ENCODE measurements at places on chromosomes 1 and 21.

- DNase-seq = no peak
Observed at GRCh38 chr1:35564884-35565741, 7.5 kb downstream of the NCDN start.

DNA sequence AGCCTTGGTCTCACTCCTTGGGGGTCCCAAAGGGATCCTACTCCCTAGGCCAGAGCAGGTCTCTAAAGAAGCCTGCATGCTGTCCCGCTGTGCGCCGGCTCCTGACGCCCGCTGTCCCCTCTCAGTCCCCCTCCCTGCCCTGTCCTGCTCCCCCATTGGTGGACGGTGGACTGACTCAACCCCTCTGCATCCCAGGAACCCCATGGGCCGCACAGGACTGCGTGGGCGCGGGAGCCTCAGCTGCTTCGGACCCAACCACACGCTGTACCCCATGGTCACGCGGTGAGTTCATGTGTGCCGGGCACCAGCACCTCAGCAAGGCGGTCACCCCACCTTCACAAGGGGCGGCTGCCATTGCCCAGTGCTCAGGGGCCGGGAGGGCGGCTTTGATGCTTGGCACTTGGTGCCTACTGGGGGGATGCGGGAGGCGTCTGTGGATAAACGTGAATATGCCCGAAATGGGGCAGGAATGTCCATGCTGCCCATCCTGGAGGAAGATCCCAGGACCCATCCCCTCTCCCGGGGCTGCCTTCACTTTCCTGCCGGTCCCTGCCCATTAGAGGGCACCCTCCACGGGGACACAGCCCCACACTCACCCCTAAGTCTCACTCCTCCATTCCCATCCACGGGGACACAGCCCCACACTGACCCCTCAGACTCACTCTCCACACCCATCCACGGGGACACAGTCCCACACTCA, 20.2 kb upstream of the LRRC3 start:
- no peak for DNase-seq

DNA sequence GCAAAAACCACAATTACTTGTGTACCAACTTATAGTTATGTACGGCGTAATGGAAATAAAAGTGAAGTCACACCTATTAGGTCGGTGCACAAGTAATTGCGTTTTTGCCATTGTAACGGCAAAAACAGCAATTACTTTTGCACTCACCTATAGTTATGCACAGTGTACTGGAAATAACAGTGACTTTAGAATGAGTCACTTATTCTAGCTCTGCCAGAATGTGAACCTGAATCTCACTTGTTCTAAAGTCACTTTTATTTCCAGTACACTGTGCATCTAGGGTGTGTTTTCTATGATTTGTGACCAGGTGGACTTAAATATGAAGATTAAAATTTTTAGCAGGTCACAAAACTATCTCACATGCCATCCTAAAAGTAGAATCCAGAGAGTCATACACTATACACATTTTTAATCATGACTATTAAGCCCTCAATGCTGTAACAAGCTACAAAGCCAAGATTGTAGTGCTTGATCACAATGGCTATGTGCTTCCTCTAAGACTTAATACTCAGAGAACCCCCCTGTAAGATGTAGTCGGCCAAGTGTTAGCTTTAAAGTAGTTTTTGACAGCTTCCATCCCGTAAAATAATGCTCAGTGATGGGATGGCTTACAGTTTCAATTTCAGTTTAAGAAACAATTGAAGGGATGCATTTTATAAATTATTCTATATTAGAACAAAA, 218.8 kb downstream of the NEGR1 start:
- no peak for DNase-seq

GRCh38 chr1:116753312-116753711, 918 bp upstream of the CD2 start:
- DNase-seq = no peak

DNA sequence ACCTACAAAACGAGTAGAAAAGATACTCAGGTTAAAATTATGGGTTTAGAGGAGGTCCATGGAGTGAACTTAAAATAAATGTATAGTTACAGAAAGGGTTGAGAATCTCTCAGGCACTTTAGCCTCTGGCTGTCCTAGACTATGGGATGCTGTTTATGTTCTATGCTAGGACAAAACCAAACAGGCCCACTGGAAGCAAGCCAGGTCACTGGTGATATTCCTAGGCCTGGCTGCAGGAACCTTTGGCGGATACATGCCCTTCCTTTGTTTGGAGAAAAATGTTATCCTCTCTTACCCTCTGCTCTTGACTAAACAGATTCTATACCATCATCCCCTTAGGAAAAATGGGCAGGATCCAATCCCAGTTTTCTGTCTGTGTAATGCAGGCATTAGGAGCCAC, 90.7 kb upstream of the DUSP10 start:
- DNase-seq = no peak

DNA sequence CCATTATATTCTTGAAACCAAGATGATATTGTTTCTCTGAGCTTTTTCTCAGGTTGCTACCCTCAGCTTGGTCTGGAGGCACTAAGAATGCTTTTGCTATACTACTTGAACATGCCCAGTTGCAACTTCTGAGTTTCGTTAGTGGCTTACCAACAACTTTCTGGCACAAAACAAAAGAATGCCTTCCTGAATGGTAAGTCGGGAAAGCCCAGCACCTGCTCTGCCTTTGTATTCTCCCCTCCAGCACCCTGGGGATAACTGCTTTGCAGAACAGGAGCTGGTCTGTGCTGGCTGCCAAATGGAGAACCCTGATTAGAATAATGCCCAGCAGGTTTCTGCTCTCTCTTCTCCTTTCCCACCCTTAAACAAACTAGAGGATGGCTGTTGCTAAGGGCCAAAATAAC, 149.3 kb downstream of the TGFB2 start:
- DNase-seq = no peak

GRCh38 chr21:36917471-36918158, 48.9 kb downstream of the HLCS start:
- DNase-seq = no peak

All from stimulated activated CD8-positive, alpha-beta memory T cell treated with anti-CD3 and anti-CD28 coated beads, Interleukin-15, amount 100 ng/mL, for 4 hours (primary cell).